ENCODE measurements at places on chromosomes 4 and X. TPM values are rescaled to one million over a fixed set of nuclear protein-coding genes. Genes with fewer than 3 reads are reported as not detected.

Gene UGT2B10
- total RNA-seq = not detected

Gene FUNDC1
- total RNA-seq = 4.9 TPM

Gene CDKN2AIP
- 22.0 TPM for total RNA-seq

Gene UGT2A1
- total RNA-seq = not detected

Gene PSAPL1
- not detected for total RNA-seq

Gene ZNF711
- total RNA-seq = 0.26 TPM

Gene RASL11B
- not detected for total RNA-seq

Gene HTN3
- not detected for total RNA-seq

DNA sequence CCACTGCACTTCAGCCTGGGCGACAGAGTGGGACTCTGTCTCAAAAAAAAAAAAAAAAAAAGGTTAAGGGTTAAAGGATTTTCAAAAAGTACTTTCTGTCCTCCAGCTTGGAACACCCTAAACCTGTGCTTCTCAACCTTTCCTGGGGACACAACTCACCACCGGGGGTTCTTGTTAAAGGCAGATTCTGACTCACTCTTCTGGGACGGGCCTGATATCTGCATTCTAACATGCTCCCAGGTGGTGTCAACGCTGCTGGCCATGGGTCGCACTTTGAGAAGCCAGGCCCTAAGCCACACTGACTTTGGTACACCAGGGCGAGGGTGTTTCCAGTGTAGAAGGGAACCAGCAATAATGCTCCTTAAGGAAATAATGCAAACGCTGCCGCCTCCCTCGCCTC lies 46.1 kb downstream of the AFAP1 start:
- DNase-seq = no peak

- DNase-seq = no peak
Measured at GRCh38 chr4:183426507-183426906, 17.9 kb upstream of the CDKN2AIP start.

GRCh38 chr4:164550989-164551712 lies 202.8 kb upstream of the SMIM31 start:
- DNase-seq = no peak

GRCh38 chrX:155333544-155334100 lies 792 bp downstream of the CLIC2 start:
- no peak for DNase-seq

GRCh38 chr4:143411527-143412419 lies 75.1 kb downstream of the GAB1 start:
- DNase-seq = no peak

DNA sequence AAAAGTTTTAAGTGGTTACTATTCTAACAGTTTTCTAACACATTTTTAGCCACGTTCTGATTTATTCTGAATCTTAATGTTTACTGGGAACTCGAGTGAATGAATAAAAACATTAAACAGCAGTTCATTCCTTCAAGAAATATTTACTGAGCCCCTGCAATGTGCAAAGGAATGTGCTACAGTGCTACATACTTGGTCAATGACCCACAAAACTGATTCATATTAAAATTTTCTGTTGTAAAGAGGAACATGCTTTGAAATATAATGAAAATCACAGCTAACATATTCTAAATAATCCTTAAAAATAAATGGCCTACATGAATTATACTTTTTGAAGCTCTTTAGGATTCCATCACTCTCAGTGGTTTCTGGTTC lies 78.7 kb downstream of the ARAP2 start:
- DNase-seq = no peak

DNA sequence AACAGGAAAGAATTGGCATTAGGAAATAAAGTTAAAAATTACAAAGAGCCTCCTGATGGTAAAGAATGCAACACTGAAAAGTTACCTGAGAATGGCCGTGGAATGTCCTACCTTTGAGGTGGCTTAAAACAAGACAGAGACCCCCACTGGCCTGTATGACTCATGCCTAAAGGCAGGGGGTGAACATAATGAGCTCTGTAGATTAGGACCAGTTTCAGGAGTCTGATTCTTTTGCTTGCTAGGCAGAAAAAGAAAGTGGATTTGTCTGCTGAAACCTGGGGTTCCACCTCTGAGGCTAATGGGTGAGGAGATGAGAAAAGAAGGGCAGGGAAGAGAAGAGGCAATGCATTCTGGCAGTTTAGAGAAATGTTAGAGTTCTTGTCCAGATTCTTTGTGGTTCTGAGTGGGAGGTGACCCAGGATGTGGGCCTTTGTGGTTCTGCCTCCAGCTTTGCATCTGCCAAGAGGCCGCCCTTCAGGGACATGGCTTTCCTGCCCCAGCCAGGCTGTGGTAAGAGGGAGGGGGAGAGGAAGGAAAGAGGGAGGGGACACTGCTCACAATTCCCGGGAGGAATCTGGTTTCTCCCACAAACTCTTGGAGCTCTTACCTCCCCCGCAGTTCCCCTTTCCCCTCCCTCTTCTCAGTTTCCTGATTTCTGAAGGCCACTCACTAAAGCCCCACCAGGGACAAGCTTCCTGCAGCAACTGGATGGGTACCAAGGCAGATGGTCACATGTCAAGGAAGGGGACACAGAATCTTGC lies 109.6 kb downstream of the EFNB1 start:
- no peak for DNase-seq

DNA sequence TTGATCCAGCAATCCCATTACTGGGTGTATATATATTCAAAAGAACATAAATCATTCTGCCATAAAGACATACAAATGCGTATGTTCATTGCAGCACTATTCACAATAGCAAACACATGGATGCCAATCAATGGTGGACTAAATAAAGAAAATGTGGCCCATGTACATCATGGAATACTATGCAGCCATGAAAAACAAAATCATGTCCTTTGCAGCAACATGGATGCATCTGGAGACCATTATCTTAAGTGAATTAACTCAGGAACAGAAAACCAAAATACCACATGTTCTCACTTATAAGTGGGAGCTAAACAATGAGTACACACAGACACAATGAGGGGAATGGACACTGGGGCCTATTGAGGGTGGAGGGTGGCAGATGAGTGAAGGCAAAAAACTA lies 81.6 kb downstream of the ABCB7 start:
- DNase-seq = no peak

- DNase-seq = no peak
Measured at GRCh38 chrX:149372866-149373265, 132.2 kb downstream of the IDS start.

GRCh38 chr4:123661080-123661737 lies 264.6 kb downstream of the SPRY1 start:
- DNase-seq = no peak

- no peak for DNase-seq
Measured at GRCh38 chr4:95547715-95548471, 880 bp downstream of the UNC5C start.

DNA sequence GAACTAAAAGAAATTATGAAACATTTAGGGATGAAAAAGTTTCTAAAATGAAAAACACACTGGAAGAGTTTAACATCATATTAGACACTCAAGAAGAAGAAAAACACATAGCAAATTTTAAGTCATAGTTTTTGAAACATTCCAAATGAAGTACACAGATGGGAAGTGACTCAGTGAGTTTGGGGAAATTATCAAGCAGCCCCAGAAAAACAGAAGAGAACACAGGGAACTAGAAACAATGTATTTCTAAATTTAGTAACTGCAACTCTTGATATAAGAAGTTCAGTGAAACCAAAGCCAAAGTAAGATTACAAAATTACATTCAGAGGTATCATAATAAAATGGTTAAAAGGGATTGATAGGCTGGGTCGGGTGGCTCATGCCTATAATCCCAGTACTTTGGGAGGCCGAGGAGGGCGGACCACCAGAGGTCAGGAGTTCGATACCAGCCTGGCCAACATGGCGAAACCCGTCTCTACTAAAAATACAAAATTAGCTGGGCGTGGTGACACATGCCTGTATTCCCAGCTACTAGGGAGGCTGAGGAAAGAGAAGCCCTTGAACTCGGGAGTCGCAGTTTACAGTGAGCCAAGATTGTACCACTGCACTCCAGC lies 461.2 kb downstream of the KCTD8 start:
- no peak for DNase-seq

DNA sequence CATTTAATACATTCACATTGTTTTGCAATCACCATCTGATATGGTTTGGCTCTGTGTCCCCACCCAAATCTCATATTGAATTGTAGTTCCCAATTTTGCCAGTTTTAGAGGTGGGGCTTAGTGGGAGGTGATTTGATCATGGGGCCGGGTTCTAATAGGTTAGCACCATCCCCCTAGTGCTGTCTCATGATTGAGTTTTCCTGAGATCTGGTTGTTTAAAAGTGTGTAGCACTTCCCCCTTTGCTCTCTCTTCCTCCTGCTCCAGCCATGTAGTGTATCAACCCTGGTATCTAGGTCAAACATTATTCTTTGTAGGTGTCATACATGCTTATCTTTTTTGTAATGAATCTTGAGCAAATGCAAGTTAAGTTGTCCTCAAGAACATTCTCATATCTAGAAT lies 83.3 kb upstream of the KIT start:
- no peak for DNase-seq

DNA sequence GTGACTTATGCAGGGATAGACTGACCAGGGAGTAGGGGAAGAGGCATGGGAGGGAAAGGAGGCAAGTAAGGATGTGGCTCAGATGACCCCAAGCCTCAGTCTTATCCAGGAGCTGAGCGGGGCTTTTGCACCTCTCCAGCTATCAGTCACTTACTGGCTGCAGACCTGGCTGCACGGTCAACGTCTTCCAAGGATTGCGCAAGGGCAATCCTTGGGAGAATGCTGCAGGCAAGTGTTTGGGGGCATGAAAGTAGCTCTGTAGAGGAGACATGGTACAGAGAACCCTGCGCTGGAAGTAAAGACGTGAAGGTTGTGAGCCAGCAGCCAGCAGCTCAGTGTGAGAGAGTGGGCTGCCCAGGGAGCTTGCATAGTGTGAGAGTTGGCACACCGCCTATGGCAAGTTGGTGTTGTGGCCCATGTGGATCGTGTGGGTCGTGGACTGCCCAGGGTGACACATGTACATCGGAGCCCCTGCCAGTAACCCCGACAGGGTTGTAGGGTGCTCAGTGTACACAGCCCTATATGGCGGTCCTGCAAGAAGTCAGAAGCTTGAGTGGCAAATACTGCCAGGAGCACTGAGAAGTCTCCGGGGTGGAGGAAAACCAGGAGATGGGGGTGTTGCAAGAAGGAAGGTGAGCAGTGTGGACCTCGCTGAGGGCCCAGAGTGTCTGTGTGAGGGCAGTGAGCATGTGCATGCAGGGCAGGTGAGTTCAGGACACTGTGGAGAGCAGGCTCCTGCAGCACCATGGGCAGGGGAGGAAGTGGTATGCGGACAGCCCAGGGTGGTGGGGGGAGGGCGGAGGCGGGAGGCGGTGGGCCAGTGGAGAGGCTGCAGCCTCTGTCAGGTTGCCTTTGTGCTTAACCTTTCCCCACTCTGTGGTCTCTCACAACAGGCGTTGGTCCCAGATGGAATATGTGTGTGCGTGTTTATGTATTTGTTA lies 50.9 kb downstream of the KIT start:
- no peak for DNase-seq

DNA sequence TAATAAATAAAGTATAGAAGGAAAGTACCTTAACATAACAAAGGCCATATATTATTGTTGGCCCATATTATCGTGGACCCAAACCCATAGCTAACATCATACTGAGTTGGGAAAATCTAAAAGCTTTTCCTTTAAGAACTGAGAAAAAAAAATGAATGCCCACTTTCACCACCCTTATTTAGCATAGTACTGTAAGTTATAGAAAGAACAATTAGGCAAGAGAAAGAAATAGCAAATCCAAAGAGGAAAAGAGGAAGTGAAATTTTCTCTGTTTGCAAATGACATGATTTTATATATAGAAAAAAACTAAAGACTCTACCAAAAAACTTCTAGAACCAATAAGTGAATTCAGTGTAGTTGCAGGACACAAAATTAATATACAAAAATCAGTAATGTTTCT lies 1854.6 kb downstream of the PCDH7 start:
- no peak for DNase-seq

DNA sequence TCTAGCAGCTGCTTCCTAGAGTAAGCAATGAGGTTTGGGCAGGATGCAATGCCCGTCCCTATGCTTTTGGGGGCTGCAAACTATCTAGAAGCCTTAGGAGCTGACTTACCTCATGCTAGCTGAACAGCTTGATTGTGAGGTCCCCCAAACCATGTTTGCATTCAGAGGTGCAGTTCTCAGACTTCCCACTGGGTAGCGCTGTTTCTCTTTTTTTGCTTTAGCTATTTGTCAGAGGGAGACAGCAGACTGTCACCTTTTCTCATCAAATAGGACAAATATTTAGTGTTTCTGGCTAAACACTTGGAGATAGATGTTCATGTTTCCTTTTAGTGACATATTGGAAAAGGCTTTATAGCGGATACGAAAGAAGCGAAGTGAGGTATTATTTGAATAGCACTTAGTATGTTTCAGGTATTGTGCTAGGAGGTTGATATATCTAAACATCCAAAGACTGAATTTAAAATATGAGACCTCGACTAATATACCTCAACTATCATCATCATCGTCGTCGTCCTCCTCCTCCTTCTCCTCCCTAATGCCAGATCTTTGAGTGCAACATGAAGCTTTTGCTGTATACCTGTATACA lies 18.7 kb upstream of the TMEM192 start:
- DNase-seq = peak; percentile 75

DNA sequence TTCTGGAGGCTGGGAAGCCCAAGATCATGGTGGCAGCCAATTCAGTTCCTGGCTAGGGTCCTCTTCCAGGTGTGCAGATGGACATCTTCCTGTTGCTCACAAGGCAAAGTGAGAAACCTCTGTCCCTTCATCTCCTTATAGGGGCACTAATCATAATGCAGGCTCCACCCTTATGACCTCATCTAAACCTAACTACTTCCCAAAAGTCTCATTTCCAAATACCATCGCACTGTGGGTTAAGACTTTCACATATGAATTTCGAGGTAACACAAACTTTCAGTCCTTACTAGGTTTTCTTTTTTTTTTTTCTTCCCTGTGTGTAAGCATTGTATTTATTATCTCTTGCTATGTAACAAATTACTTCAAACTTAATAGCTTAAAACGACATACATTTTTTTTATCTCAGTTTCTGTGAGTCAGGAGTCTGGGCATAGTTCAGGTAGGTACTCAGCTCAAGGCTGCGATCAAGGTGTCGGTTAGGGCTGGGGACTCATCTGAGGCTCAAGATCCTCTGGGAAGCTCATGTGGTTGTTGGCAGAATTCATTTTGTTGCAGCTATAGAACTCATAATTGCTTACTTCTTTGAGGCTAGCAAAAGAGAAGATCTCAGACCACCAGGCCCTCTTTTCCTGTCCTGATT lies 204.7 kb upstream of the STK26 start:
- no peak for DNase-seq

- peak; percentile 66 for DNase-seq
Measured at GRCh38 chrX:131633285-131633917, 89.5 kb downstream of the OR13H1 start.

GRCh38 chr4:146787731-146788130 lies 149.0 kb downstream of the POU4F2 start:
- no peak for DNase-seq

DNA sequence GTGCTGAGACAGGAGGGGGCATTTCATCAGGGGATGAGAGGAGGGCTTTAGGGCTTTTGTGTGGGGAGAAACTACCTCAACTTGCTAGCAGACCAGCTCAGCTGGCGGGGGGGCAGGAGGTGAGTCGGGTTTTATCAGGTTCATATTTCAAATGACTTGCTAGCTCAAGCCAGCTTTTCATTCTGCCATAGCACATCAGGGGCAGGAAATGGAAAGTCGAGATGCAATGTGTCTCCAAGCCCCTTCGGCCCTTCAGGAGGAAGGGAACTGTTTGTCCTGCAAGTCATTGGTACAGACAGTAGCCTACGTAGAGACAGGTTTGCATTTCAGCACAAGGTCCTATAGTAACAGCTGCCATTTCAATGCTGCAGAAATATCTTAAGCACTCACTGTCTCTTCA lies 194.1 kb downstream of the PTTG2 start:
- DNase-seq = no peak

GRCh38 chr4:77819404-77819842 lies 255 bp upstream of the CNOT6L start:
- peak; percentile 88 for DNase-seq

GRCh38 chr4:102554482-102554881 lies 53.3 kb downstream of the NFKB1 start:
- DNase-seq = no peak
